ENCODE measurements at places on chromosomes 16 and 17.

DNA sequence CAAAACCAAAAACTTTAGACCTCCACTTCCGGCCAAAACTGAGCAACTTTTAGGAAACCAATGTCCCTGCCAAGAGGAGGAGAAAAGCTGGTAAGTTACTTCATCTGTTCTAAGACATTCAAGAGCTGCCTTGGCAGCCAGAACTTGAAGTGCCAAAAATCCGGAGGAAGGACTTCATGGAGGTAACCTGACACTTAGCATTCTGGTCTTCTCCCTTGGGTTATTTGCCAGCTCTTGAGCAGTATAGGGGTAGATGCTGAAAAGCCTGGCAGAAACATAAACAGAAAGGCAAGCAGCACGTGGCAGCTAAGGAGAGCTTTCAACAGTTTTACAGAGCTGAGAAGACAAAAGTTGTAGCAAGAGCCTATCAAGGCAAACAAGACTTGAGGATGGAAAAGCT lies 53.2 kb downstream of the CDYL2 start:
- no peak for DNase-seq

GRCh38 chr16:83839561-83839960 lies 31.8 kb downstream of the HSBP1 start:
- no peak for DNase-seq

DNA sequence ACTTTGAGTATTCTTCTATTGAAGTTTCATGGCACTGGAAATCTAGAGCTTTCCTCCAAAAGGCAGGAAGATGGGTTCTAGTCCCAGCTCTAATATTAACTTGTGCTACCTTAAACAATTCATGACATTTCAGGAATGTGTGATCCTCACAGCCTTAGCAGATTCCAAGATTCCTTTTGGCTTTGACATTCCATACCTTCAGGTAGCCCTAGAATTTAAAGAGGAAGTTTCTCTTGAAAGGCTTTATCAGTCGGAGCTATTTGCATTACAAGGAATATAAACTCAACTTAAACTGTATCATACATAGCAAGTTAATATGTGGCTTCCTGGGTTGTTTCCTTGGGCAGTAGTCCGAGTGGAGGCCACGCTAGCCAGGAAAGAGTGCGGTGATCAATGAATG lies 330.0 kb downstream of the SHISA9 start:
- no peak for DNase-seq

- DNase-seq: no peak
Observed at GRCh38 chr17:60832151-60832585, 154.5 kb downstream of the BCAS3 start.

- DNase-seq: no peak
Observed at GRCh38 chr16:1981398-1981836, at the start of gene NOXO1. Gene NOXO1, minus strand, starts transcription at chr16:1981469. Its CDS starts 290 bp downstream, at chr16:1981179.

GRCh38 chr17:42056635-42057034 lies 6.2 kb upstream of the C17orf113 start:
- DNase-seq: no peak

DNA sequence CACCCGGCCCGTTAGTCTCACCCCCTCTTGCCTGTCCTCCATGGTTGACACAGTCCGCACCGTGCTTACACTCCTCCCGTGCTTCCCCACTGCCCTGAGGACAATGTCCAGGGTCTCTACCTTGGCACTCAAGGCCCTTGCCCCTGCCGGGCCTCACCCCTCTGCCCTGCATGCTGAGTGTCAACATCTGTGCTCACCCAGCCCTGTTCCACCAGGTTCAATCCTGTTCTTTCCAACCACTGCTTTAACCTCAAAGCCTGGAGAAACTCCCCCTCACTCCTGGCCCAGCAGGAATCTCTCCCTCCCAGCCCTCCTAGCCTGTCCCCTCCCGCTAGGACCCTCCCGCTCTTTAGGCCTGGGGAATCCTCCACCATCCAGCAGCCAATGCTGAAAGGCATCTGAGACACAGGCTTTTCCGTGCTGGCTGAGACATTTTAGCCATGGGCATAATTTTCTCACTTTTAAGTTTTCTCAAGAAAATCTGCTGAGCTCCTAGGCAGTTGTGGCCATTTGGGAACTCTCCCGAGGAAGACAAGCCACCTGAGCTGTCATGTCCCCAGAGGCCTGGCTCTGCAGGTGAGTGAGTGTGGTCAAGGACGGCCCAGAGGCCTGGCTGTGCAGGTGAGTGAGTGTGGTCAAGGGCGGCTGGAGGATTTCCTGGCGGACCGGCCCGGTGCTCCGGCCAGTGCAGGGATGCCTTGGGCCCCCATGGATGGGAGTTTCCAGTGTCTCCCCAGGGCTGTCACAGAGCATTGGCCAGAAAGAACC lies 10.8 kb upstream of the P2RX1 start:
- DNase-seq: no peak

DNA sequence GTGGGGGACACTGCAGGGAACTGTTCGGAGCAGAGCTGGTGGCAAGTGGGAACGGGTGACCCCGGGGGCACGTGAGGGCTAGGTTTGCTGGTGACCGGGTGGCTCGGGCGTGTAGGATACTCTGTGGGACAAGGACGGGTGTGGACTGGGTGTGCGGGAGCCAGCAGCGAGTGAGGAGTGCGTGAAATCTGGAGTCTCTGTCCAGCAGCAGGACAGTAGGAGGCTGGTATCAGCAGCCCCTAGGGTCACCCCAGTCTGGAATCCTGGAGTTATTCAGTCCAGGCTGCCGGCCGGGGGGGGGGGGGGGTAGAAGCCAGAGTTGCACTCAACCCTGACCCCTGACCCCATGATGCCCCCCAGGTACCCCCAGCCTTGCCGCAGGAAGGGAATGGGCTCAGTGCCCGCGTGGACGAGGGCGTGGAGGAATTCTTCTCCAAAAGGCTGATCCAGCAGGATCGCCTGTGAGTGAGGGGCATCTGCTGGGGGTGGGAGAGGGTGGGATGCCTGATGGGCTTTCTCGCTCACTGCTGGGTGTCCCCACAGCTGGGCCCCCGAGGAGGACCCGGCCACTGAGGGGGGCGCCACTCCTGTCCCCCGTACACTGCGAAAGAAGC lies 6.2 kb downstream of the ACD start:
- no peak for DNase-seq

- no peak for DNase-seq
Observed at GRCh38 chr16:17397499-17397891, 73.3 kb downstream of the XYLT1 start.

- DNase-seq: no peak
Observed at GRCh38 chr17:64491994-64492393, 4.9 kb downstream of the POLG2 start.

GRCh38 chr17:48484850-48485249 lies 46.0 kb downstream of the HOXB1 start:
- DNase-seq: no peak

- DNase-seq: no peak
Observed at GRCh38 chr17:74569020-74570003, 2.0 kb upstream of the CD300H start.

DNA sequence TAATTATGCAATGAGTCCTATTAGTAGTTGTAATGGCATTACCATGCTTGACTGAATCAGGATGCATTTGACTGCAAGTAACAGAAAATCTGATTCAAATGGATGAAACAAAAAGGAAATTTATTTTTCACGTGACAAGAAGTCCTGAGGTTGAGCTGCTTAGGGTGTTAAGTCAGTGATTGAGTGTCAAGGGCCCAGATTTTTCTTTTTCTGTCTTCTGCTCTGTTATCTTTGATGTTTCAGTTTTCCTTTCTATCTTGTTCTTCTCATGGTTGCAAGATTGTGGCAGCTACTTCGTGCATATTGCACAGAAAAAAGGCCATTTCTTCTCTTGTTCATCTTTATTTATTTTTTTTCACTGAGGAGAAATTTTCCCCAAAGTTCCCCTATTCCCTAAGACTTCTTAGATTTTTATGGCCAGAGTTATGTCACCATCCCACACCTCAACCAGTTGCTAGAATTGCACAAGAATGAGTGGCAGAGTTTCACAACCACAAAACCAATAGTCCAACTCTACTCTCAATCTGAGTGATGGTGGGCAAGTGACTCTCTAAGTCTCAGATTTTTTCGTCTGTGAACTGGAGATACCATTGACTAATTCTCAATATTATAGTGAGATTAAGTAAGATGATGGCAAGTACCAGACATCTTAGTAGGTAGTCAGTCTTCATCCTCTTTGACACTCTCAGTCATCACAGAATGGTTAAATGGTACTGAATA lies 15.7 kb upstream of the GPR139 start:
- DNase-seq: no peak

DNA sequence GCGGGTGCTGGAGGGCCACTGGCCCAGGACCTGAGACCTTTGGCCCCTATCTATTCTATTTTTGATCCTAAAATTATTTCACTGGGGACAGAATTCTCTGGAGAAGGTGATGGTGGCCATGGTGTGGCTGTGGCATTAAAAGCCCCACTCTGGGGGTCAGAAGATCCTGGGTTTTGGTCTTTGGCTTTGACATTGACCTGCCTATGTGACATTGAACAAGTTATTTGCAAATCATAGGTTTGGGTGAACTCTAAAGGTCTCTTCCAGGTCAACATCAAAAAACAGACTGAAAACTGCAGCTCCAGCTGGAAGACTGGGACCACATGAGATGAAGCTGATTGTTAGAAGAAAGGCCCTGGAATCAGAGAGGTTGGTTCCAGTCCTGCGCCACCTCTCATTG lies 2.3 kb upstream of the CDH1 start:
- no peak for DNase-seq

DNA sequence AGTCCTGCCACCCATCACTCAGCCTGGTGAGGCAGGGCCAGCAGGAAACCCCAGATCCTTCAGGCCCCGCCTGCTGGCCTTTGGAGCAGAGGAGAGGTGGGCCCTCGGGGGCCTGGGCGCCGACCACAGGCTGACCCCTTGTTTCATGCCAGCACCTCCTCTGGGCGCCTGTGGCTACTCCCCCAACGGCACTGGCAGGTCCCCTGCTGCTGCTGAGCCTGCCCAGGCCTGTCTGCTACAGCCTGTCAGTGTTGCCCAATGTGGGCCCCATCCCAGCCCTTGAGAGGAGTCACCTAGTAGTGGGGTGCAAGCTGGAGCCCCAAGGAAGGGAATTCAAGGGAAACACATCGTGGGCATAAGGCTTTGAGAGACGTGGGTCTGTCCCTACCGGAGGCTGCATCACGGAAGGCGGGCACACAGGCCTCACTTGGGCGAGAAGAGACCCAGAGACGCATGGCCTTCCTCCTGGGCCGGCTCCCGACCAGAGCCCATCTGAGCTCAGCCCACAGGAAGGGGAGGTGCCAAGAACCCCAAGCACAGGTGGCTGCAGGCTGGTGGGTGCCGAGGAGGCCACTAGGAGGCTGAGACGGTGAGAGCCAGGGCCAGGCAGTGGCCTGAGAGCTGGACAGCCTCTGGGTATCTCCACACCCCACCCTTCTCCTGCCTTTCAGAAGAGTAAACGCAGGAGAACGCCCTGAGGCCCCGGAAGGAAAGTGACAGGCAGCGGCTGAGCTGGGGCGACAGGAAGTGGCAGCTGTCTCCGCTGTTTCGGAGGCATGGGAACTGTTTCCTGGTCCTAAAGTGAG lies 8.0 kb upstream of the FASN start:
- DNase-seq: peak; percentile 39

GRCh38 chr16:19130852-19131824 lies 17.4 kb downstream of the ITPRIPL2 start:
- DNase-seq: no peak

DNA sequence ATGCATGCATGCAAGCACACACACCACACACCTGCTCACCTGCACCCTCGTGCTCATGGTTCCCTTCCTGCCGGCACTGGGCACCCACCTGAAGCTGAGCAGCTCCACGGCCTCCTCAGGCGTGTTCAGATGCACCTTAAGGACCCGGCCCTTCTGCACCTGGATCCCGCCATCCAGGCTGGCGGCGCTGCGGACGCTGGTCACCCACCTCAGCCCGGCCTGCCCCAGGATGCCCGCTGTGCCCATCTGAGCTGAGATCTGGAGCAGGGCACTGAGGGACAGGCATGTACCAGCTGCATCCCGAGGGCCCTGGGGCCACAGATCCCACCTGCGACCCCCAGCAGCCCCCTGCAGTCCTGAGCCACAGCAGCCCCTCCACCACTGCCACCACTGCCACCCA lies 110.0 kb downstream of the LITAF start:
- DNase-seq: no peak

DNA sequence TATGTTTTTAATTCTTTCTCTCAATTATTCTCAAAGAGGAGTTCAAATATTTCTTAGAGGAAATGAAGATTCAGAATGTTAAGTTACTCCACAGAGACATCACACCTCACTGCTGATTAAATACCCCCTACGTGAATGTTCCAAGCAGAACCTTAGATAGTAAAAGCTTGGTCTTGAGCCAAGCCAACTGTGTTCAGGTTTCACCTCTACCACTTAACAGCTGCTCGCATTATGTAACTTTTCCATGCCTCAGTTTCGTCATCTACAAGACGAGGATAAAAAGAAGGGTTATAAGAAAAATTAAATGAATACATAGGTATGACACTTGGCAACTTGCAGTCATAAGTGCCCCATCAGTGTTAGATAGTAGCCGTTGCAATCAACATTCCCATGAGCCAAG lies 356.2 kb downstream of the RBFOX1 start:
- DNase-seq: no peak

DNA sequence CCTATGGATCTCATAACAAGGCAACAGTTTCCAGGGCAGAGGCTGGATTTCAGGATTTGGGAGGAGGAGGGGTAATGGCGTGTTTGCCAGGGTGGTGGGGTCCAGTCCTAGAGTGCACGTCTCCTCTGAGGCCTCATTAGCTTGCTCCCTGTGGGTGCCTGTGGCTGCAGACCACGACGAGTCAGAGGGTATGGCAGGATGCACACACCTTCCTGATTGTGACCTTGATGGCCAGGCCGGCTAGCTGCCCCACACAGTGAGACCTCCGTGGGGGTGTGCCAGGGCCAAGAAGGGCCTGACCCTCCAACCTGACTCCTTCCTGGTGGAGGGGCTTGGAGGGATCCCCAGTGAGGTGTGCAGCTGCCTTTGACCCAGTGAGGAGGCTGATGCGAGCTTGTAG lies 4.0 kb upstream of the SMTNL2 start:
- DNase-seq: no peak

GRCh38 chr17:50354198-50354597 lies 8.3 kb downstream of the XYLT2 start:
- no peak for DNase-seq

- DNase-seq: no peak
Observed at GRCh38 chr16:7614021-7614795, 281.6 kb downstream of the RBFOX1 start.

DNA sequence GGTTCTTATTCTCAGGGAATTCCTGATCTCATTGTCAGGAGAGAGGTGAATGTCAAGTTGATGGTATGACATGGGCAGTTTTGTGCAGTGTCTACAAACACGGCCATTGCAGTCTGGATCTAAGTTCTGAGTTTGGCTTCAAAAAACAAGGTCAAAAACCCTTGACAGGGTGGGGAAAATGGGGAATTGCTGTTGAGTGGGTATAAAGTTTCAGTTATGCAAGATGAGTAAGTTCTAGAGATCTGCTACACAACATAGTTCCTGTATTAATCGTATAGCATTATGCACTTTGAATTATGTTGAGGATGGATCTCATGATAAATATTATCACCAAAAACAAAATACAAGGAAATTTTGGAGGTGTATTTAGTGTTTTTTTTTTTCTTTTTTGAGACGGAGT lies 36.6 kb upstream of the CARMIL2 start:
- DNase-seq: no peak
